ENCODE measurements at places on chromosomes 3 and 15.

- peak; percentile 15 for DNase-seq
Observed at GRCh38 chr3:13141991-13142412, 68.8 kb upstream of the IQSEC1 start.

- no peak for DNase-seq
Observed at GRCh38 chr15:74809956-74810355, 2.7 kb upstream of the LMAN1L start.

GRCh38 chr3:135731546-135731945 lies 234.0 kb upstream of the PPP2R3A start:
- no peak for DNase-seq

DNA sequence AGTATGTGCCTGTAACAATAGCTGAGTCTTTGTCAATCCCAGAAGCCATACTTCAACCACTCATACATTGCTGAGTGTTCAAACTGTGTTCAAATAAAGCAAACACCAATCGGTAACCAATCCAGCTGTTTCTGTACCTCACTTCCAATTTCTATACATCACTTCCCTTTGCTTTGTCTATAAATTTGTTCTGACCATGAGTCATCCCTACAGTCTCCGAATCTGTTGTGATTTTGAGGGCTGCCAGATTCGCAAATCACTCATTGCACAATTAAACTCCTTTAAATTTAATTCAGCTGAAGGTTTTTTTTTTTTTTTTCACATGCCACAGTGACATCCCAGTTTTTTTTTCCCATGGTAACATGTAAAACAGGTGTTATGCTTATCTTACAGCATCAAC lies 870.3 kb downstream of the NAALADL2 start:
- no peak for DNase-seq

DNA sequence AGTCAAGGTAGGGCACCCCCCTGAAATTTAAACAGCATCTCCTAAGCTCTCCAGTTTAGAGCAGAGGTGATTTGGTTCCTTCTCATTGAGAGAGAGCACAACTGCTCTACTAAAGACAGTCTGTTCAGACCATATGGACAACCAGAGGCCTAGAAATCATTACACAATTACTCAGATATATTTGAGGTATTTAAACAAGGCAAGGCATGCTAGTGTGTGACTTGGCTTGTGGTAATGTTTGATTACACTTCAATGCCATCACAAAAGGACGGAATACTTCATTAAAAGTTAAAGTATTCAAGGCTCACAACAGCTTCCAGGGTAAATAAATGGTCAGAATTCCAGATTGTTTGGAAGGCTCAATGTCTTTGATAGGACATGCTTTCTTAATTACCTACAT lies 110.2 kb downstream of the LRTM1 start:
- peak; percentile 24 for DNase-seq
